Gastrocnemius medialis (tissue), 4 donors: ENCODE measurements at places on chromosomes 11 and 22.
A peak's percentile ranks its signal among the peaks of the same experiment; 100 is the strongest.

DNA sequence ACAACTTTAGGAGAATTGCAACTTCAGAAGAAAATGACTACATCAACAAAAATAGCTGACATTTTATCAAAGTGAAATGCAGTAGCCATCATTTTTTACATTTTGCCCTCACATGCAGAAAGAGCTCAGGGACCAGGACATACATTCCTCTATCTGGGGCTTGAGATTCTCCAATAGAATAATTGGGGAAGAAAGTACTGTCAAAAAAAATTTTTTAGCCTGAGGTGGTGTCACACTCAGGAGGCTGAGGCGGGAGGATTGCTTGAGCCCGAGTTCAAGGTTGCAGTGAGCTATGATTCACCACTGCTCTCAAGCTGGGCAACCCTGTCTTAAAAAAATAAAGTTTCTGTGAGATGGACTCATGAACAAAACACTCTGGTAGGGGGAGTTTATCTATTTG is 32.2 kb upstream of the DEPDC7 start:
- DNase-seq, result no peak

DNA sequence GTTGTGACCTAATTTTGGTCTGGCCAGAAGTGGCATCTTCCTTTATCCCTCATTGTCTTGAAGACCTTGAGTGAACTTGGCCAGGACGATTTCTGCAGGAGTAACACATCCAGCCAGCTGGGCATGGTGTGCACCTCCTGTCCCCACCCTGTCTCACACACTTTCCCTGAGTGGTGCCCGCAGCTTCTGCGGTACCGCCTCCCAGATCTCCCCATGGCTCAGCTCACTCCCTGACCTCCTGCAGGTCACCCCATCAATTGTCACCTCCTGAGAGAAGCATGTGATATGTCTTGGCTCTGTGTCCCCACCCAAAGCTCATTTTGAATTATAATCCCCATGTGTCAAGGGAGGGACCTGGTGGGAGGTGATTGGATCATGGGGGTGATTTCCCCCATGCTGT is 50.2 kb upstream of the TP53I11 start:
- DNase-seq, result no peak

DNA sequence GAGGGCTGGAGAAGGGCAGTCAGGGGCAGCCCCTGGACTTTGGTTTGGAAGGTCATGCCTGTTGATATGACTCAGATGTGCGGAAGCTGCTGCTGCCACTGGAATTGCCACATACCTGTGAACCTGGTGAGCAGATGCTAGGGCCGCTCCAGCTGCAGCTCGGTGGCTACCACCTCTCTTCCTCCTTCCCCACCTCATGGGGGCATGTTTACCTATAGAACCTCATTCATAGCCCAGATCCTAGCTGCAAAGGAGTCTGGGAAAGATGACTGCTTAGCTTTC is 17.5 kb upstream of the TSPAN18 start:
- no peak for DNase-seq

DNA sequence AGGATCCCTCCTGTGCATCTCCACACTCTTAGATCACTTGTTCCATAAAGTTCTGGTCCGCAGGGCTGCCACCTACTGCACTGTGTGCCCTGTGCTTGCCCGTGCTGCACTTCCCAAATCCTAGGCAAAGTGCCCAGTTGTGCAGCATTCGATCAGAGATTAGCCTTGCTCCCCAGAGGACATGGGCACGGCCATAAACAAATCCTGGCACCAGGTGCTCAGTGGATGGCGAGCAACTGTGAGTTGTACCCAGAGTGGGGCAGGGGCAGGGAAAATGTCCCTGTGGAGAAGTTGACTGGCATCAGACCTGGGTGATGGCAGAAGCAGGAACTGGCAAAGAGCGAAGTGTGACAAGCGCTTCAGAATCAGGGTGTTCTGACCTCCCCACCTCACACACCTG is 4.7 kb downstream of the FADS2 start:
- no peak for DNase-seq

DNA sequence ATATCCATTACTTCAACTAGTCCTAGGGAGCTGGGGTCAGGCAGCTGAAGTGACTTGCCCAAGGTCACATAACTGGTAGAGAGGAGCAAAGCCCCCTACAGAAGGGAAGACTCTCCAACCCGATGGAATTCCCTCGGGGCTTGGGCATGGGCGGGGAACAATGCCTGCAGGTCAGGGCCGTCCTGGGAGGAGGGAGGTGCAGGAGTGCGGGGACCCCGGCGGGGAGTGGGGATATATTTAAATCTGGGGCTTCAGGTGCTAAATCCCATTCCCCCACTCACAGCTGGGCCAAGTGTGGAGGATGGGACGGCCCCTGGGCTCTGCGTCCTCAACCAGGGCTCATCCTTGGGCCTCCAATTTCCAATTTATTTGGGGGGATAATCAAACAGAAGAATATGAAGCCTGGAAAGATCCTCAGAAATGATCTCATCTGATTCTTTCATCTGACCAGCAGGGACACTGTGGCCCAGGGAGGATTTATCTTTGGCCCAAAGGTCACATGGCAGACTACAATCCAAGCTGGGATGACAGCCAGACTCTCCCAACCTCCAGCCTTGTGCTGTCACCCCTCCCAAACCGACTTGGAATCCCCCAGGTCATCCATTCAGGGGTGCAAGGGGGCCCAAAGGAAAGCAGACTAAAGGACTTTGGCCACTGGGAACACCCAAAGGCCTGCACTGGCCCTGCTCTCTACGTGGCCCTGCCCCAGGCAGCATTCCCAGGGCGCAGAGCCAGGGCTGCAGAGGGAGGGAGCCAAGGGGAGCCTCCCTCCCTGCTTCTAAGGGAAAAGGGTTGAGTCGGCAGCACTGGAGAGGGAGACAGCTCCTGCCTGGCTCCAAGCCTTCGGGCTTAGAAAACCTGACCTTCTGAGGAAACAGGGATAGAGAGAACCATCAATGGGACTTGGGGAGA is 8.7 kb upstream of the C1QTNF6 start:
- peak; percentile 68 for DNase-seq

DNA sequence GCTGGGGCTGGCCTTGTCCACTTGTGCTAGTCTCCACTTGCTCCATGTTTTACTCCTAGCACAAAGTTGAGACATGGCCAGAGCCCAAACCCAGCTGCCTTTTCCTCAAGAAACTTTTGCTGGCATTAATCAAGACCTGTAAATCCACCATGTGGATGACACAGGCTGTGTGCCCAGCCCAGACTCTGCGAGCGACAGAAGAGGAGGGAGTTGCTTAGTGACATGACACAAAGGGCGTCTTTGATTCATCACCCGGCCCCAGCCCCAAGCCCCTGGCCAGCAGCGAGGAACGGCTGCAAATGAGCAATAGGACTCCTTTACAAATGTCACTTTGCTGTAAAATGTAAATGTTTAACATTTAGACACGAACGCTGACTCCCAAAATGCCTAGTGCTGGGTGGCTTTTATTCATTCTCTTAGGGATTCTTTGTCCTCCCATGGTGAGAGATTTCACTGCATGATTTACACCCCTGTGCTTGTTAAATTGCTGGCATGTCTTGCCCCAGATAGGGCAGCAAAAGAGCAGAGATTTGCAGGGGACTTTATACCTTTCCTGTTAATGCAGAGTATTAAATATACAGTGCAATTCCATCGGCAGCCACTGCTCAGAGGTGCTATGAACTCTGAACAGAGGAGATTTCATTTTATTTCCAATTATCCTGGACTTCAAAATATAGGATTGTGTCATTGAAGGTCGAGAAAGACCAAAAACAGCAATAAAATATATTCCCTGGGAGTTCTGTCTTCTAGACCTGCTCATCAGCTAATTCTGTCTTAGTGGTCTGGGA is 263.6 kb upstream of the NCAM1 start:
- DNase-seq, result no peak
